ENCODE measurements at places on chromosomes 2 and 18. TPM values are rescaled to one million over a fixed set of nuclear protein-coding genes. Genes with fewer than 3 reads are reported as not detected.

Gene DTYMK
- polyA plus RNA-seq = 61.0 TPM

Gene SERPINB13
- polyA plus RNA-seq = not detected

Gene BOLL
- polyA plus RNA-seq = not detected

DNA sequence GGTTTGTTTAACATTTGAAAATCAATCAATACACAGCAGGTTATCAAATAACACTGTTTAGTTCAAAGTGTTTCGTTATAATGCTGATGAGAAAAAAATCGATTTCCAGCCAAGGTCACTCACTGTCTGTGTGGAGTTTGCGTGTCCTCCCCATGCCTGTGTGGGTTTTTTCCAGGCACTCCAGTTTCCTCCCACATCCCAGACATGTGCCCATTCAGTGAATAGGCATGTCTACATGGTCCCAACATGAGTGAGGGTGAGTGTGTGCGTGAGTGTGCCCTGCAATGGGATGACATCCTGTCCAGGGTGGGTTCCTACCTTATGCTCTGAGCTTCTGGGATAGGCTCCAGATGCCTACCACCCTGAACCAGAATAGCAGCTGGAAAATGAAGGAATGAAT lies 8.7 kb upstream of the GKN2 start:
- DNase-seq = no peak

- no peak for DNase-seq
Observed at GRCh38 chr2:53896864-53897263, 37.1 kb upstream of the GPR75 start.

DNA sequence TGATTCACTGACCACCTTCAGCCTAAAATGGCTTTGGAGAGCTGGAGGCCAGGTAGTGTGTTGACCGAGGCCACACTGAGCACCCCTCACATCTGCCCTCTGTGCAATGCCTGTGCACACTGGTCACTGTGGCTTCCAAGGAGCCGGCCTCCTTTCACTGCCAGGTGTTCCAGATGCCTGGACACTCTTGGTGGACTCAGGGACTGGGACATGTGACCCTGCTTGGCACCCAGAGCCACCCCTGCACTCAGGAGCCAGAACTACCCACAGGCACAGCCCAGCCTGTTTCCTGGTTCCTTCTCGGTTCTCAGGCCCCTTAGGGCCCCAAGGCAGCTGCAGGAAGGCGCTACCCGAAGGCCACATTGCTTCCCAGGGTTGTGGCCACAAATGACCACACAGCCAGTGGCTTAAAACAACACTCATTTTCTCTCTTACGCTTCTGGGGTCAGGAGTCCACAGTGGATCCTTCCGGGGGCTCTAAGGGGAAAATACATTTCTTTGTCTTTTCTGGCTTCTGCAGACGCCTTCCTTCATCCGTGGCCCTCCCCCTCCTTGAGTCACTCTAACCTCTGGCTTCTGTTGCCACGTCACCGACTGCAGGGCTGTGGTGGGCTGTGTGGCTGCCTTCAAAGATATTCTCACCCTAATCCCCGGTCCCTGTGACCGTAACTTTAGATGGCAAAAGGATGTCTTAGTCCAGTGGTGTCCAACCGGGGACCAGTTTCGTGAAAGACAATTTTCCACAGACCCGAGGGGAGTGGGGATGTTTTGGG lies 78.6 kb downstream of the ASB1 start:
- no peak for DNase-seq

DNA sequence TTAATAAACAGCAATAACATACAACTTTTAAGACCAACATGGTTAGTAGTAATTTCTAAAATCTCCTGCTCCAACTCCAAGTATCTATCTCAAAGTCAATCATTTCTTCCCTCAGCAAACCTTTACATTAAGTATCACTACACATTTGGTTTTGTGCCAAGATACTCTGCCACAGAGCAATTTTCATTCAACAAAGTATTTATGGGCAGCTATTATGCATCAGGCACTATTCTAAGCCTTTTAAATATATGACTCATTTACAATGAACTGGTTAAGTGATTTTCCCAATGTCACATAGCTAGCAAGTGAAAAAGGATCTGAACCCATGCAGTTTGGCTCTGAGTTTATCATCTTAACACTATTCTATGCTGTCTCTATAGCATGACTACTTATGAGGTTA lies 264.3 kb downstream of the NOL4 start:
- no peak for DNase-seq

DNA sequence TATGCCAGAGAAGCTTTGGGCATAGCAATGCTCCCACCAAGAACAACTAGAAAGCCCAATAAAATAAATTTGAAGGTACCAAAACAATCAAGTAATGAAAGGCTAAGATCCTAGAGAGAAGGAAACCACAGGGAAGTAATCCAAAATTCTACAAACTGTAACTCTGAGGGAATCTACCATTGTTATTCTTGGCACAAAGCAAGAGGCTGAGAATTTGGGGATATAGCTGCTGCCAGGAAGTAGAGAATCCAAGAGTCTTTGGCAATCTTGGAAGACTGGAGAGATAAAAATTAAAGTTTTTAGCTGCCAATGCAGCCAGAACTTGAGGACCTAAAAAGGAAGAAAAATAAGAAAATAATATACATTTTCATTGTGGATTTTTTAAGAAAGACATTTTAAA lies 68.5 kb downstream of the PIGN start:
- DNase-seq = no peak

- DNase-seq = no peak
Observed at GRCh38 chr18:79930020-79930642, 21.3 kb downstream of the SLC66A2 start.

GRCh38 chr2:232236200-232236599 lies 142.4 kb upstream of the ALPP start:
- no peak for DNase-seq

- no peak for DNase-seq
Observed at GRCh38 chr2:148876202-148876594, 1.2 kb downstream of the KIF5C start.

DNA sequence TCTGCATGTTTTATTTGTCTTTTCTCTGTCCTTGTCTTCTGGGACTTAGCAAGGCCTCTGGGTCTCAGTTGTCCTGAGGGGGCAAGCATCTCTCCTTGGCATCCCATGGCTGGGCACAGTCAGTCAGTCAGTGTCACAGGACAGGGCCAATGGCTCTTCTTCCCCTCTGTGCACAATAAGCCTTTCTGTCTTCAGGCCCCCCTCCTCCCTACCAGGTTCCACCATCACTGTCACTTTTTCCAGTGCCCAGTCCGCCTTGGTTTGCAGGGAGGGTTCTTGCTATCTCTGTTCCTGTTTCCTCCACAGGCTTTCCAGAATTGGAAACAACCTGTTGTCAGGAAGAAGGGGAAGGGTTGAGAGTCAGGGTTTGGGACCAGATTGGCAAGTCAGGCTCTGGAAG lies 1.7 kb upstream of the VAMP5 start:
- no peak for DNase-seq

DNA sequence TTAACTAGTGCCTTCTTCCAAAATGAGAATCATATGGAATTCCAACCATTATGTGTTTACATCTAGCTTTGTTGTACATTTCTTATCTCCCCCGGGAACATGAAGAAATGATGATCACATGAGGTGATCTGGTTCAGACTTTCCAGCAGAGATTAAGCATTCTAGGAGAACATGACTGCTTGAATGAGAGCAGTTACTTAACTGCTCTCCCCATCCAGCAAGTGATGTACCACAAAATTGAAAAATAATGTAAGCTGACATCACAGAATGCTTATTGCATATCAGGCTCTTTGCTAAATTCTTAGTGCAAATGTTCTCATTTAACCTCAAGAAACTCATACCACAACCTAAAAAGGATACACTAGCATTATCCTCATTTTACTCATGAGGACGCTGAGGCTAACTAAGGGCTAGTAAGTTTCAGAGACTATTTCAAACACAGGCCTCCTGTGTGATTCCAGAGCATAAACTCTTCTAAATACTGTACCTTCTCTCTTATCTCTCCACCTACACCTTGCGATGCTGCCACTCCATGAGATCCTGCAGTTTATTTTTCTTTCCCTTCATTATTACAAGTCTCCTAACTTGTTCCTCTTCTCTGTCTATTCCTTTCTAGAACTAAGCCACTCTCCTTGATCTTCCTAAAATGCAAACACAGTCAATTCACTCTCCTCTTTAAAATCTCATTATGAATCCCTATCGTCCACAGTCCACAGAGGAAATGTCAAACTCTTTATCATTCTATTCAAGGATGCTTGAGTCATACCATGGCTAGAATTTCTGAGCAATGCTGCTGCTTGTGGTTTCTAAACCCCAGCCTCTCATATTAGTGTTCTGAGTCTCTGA lies 1224.8 kb upstream of the ZEB2 start:
- no peak for DNase-seq

DNA sequence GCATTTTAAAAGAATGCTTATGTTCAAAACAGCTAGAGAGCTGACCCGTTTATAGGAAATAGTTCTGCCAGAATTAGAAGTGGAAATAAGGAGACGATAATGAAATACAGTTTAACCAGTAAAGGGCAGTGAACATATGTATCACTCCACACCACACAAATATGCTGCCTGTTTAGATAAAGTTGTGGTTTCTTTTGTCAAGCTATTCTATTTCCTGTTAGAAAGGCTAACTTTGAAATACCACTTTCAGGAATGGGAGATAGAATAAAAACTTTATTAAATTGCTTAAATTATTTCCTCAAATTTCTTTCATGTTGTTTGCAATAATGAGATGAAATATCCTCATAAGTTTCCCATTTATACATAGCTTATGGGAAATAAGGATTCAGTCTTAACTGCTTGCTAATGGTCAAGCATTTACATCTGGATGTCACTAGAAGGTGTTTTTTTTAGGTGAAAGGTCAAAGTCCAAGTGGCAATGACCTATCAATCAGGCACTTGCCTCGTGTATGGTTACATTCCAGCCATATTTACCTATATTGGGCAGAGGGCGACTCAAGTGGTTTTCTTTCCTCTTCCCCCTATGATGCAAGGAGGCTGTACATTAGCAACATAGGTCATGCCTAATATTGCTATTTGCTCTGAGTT lies 148.9 kb downstream of the ZEB2 start:
- DNase-seq = no peak

DNA sequence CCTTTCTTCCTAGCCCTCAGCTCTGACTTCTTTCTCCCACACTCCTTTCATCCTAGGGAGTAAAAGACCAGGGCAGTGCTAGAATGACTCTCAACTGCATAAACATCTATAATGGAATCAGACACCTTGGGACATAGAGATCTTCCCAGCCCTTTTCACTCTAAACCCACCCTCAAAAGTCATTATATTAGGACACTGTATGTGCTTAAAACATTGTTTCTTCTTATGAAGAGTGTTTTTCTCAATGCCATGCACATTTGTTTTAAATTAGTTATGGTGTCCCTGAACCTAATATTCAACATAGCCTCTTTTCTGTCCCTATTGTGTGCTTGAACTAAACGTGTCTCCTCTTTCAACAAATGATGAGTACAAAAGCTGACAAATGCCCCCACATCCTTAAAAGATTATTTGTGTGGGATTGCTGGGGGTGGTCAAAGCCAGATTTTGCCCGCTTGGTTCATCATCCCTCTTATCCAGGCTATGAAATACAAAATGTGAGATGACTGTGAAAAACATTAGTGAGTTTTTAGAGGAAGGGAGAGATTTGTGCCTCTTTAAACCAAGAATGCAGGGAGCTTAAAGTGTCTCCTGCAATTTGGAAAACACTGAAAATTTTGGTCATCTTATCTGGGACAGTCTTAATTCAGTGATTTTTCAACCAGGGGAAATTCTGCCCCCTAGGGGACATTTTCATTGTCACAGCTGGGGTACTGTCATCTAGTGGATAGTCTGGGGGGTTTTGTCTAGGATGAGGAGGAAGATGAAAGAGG lies 29.0 kb downstream of the SERPINB5 start:
- DNase-seq = no peak

DNA sequence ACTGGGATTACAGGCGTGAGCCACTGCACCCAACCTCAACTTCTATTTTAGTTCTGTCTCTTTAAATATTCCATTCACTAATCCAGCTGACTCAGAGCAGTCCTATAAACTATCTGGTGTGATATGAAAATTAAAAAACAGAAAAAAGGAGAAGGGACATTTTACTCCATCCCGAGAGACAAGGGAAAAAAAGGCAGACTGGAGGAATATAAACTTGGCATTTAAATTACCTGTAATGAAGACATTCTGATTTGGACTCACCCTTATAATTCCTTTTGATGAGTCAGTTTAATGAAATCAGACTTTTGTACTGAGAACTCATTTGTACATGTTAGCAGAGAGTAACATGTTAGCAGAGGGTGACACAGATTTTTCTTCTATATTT lies 74.8 kb upstream of the RIOK3 start:
- no peak for DNase-seq

DNA sequence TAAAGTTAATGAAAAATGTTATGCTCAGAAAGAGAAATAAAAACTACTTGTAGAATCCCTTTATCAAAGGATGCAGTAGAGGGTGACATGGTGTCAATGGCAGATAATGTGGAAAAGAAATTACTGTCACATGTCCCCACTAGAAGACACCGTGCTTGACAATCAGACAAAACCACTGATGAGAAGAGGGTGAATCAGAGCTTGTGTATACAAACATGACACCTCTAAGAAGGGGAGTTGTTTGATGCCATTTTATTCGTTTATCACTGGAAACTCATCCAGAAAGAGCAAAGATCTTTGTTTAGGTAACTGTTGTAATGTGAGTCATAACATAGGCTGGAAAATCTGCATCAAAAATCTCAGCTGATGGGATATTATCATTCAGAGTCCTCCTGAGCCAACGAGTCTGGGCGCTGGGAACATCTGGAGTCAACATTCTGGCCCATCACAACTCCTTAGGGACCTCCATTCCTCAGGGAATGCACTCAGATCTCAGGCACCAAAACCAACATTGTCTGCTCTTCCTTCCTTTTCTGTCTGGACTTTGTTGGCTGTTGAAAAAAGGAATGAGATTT lies 49.5 kb upstream of the RAB12 start:
- DNase-seq = no peak

- no peak for DNase-seq
Observed at GRCh38 chr2:147800316-147800715, 44.5 kb upstream of the ACVR2A start.
